Activated T-helper 2 cell treated with anti-CD3 and anti-CD28 coated beads, Interferon-gamma antibody, Interleukin-2, Interleukin-4, amounts not matched to agents 10 μg/mL and 5 μg/mL and 100 μg/mL, durations not matched to agents 14 hours and 24 hours and 36 hours (primary cell): ENCODE measurements at places on chromosomes 4 and X. TPM values are rescaled to one million over a fixed set of nuclear protein-coding genes. Genes with fewer than 3 reads are reported as not detected.

- no peak for DNase-seq
Observed at GRCh38 chr4:44160776-44161367, 287.7 kb downstream of the KCTD8 start.

PRKG2 gene
- total RNA-seq: 0.28 and 0.43 TPM in 2 replicates

GRCh38 chrX:112056886-112057285 lies 25.7 kb downstream of the TRPC5 start:
- DNase-seq: no peak

- no peak for DNase-seq
Observed at GRCh38 chr4:150482581-150482980, 99.4 kb upstream of the MAB21L2 start.

DNA sequence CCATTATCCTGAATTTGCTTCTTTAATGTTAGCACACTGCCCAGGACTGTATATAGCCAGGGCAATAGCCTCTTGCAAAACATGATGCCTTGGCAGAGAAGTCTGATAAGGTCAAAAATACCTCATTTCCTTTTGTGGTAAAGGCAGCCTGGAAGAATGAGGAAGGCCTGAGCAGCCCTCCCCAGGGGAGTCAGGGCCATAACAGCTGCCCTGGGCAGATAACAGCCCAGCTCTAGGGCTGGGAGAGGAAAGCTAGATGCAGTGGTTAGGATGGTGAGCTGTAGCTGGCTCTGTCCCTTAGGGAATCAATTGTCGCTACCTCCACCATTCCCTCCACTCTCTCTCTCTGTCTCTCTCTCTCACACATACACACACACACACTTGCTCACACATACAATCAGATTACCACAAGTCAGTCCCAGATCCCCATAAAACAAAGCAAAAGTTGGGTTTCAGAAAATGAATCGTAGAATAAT lies 29.2 kb downstream of the EFHC2 start:
- no peak for DNase-seq

DNA sequence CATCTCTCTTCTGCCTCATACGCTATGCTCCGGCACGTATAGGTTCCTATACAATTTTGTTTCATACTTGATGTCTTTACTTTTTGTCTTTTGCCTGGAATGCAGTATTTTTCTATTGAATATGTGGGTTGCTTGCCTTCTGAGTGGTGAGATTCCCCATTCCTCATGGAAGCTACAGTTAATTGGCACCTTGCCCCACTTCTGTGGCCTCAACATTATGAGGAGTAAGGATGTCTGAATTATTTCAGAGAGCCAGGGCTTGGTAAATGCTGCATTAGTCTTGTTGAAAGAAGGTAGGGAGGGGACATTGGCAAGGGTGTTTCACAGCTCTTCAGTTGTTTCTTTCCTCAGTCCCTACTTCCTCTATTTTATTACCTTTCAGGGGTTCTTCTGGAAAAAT lies 23.0 kb downstream of the CDKL5 start:
- no peak for DNase-seq

- no peak for DNase-seq
Observed at GRCh38 chr4:40099010-40099409, 42.4 kb downstream of the N4BP2 start.

DNA sequence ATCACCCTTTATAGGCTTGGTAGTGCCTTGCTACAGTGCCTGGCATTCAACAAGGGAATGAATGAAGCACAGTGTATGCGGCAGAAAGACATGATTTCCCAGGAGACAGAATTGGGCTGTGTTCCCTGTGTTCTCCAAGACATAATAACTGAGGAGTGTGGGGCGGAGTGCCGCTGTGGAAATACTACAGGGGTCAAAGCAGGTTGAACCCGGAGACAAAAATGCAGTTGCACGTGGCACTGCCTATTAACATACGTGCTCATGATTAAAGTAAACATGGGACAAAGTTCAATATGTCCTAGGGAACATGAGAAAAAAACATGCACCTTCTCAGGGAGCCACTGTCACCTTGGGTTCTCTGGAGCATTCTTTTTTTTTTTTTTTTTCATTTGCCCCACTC lies 820.8 kb downstream of the RPA4 start:
- no peak for DNase-seq

- no peak for DNase-seq
Observed at GRCh38 chr4:159159611-159160010, 56.7 kb downstream of the RAPGEF2 start.

DRD5 gene
- total RNA-seq: not detected in 2 replicates

- no peak for DNase-seq
Observed at GRCh38 chrX:107711521-107712181, 63.9 kb downstream of the TSC22D3 start.

GRCh38 chr4:165737309-165737972 lies 135.6 kb upstream of the TLL1 start:
- no peak for DNase-seq

DNA sequence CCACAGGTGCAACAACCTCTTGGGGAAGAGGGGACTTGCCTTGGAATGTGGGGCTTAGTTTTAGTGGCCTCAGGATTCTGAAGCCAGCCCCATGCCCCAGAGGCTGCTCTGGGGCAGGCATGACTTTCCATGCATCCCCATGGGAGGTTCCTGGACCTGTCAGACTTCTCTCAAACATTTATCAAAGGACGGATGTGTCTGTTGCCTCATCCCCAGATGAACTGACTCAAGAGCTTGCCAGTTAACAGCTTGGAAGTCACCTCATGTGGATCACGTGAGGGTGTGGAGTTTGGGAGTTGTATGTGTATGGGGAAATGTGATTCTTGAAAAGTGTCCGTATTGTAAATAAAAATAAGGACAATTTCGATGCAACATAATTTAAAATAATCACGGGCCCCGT lies 341.5 kb downstream of the ARHGAP10 start:
- no peak for DNase-seq

DNA sequence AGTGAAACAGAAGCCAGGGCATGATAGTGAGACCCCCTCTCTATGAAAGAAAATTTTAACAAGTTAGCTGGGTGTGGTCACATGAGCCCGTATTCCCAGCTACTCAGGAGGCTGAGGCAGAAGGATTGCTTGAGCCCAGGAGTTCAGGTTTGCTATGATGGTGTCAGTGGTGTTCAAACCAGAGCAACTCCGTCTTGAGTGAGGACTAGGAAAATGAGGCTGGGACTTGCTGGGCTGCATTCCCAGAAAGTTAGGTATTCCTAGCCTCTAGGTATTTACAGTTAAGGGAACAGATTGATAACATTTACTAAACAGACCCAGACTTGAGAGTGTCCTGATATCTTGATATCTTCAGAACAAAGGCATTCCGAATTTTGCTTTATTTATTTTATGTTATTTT lies 37.0 kb upstream of the NOCT start:
- no peak for DNase-seq

MAGEC3 gene
- not detected in 2 replicates for total RNA-seq

DNA sequence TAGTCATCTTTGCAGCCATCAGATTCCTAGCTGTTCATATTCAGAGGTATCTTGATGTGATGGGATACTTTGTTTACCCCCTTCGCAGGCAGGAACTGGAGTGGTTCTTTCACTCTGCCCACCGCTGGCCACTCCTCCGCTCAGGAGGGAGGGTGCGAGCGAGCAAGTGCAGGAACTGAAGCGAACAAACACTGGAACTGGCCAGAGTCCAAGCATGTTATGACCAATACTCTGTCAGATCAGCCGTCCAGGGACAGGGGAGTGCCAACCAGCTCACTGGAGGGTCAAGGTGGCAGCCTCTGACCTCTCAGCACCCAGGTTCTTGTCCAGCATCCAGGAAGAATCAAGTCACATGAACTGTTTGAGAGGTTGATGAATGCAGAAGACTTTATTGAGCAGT lies 18.0 kb upstream of the MANBA start:
- no peak for DNase-seq

- DNase-seq: no peak
Observed at GRCh38 chr4:138259271-138259670, 17.1 kb upstream of the SLC7A11 start.

PDE6B gene
- 10.7 and 13.3 TPM in 2 replicates for total RNA-seq

HMGN5 gene
- total RNA-seq: 1.3 and 2.8 TPM in 2 replicates

DNA sequence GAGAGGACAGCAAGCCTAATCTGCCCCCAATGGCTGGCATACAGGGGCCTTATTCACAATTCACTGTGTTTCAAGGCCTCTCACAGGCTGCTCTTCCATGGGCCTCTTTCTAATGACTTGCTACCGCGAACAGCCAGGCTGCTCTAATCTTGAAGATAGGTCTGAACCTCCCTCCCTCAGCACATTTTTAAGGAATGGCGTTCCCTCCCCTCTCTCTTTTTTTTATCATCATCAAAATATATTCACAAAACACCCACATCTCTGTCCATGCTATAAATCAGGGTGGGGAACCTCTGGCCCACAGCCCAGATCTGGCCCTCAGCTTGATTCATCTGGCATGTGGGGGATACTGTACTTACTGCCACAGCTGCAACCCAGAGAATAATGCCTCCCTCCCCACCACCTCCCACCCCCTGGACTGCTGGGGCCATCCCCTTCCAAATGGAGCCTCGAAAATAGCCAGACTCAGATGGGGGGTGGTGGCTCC lies 76.2 kb upstream of the PLAC1 start:
- DNase-seq: no peak
